ENCODE measurements at places on chromosomes 13 and 19. TPM values are rescaled to one million over a fixed set of nuclear protein-coding genes. Genes with fewer than 3 reads are reported as not detected.

The KLK11 gene
- polyA plus RNA-seq, result 12.8 TPM

- DNase-seq, result no peak
- no peaks in the 10 kb centered on the region for H3K27me3 ChIP-seq
- H3K27ac ChIP-seq, result no peak overlapping the region
- no peaks in the 10 kb centered on the region for H3K4me1 ChIP-seq
Measured at GRCh38 chr19:31803835-31804446, 454.7 kb upstream of the TSHZ3 start.

GRCh38 chr19:13058951-13059660 is 43.6 kb downstream of the LYL1 start:
- H3K4me3 ChIP-seq, result no peak overlapping the region
- peaks cover 5% of the 10 kb centered on the region for H3K36me3 ChIP-seq
- DNase-seq, result no peak
- no peaks in the 10 kb centered on the region for H3K27me3 ChIP-seq
- H3K27ac ChIP-seq, result no peak overlapping the region
- H3K4me1 ChIP-seq, result peaks cover 52% of the 10 kb centered on the region

The SPRY2 gene
- 15.3 TPM for polyA plus RNA-seq

DNA sequence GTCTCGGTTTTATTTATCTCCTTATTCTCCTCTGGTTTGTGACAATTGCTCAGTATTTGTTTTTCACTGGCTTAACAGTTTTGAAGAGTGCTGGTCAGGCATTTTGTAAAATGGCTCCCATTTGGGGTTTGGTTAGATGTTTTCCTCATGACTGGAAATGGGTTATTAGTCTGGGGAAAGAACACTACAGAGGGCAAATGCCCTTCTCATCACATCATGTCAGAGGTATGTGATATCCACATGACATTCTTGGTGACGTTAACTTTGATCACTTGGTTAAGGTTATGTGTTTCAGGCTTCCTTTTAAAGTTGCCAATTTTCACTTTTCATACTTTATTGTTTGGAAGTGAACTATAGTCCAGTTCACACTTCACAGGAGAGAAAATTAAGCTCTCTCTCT is 74.8 kb upstream of the KLHL1 start:
- no peaks in the 10 kb centered on the region for H3K27me3 ChIP-seq
- no peak overlapping the region for H3K27ac ChIP-seq
- DNase-seq, result no peak
- H3K36me3 ChIP-seq, result no peaks in the 10 kb centered on the region
- no peak overlapping the region for H3K4me3 ChIP-seq
- H3K4me1 ChIP-seq, result no peaks in the 10 kb centered on the region

- no peak for DNase-seq
- H3K36me3 ChIP-seq, result peaks cover 9% of the 10 kb centered on the region
- no peak overlapping the region for H3K4me3 ChIP-seq
- H3K4me1 ChIP-seq, result peaks cover 6% of the 10 kb centered on the region
Measured at GRCh38 chr13:32334671-32335070, 19.4 kb downstream of the BRCA2 start.

DNA sequence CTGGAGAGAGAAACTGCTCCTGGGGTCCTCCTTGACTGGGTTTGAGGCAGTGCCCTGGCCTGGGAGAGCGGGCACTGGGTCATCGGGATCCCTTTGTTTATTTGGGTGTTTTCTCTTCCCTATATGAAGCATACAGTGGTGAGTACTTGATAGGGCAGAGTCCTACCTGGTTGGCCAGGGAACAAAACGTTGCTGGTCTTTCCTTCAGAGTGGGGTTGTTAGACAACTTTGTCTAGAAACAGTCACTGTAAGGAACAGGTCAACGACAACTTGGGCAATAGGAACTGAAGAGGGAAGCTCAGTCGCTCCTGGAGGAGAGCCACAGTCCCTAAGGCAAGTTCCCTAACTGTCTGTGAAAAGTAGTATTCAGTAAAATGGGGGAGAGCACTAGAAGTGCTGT is 550 bp upstream of the OLFM4 start:
- no peaks in the 10 kb centered on the region for H3K27me3 ChIP-seq
- no peak overlapping the region for H3K27ac ChIP-seq
- no peaks in the 10 kb centered on the region for H3K4me1 ChIP-seq
- no peak overlapping the region for H3K4me3 ChIP-seq
- no peak for DNase-seq

The RFPL4AL1 gene
- not detected for polyA plus RNA-seq

DNA sequence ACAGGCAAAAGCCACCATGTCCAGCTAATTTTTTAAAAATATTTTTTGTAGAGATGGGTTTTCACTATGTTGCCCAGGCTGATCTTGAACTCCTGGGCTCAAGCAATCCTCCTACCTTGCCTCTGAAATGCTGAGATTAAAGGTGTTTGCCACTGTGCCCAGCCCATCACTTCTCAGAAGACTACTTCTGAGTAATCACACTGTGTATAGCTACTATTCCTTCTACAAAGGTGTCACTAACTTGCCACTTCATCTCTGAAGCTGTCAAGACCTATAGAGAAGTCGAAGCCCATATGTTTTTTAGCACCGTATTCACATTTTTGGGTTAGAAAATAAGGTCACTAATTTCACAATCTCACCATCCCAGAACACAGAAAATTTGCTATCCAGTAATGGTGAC is 36.0 kb upstream of the FNDC3A start:
- no peaks in the 10 kb centered on the region for H3K27me3 ChIP-seq
- H3K36me3 ChIP-seq, result no peaks in the 10 kb centered on the region
- no peaks in the 10 kb centered on the region for H3K4me1 ChIP-seq
- DNase-seq, result no peak
- H3K27ac ChIP-seq, result no peak overlapping the region
- no peak overlapping the region for H3K4me3 ChIP-seq

DNA sequence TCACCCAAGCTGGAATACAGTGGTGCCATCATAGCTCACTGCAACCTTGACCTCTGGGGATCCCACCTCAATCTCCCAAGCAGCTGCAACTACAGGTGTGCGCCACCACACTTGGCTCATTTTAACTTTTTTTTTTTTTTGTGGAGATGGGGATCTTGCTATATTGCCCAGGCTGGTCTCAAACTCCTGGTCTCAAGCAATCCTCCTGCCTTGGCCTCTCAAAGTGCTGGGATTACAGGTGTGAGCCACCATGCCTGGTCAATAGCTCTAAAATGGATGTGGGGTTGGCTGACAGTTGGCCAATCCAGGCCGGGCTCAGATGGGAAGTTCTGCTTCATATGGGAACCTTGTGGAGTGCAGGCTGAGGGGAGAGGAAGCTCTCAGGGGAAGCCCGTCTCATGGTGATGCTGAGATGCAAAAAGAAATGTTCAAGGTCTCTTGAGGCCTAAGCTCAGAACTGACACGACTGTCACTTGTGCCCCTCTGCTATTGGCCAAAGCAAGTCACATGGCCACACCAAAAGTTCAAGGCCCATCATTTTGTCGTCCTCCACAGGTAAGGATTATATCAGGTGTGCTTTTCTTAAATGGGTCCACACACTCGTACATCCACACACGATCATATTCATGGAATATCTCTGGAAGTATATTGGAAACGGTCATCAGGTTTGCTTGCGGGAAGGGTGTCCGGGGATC is 6.8 kb upstream of the KLC3 start:
- peaks cover 5% of the 10 kb centered on the region for H3K4me1 ChIP-seq
- H3K36me3 ChIP-seq, result no peaks in the 10 kb centered on the region
- H3K27ac ChIP-seq, result no peak overlapping the region

The UFM1 gene
- polyA plus RNA-seq, result 52.4 TPM

GRCh38 chr13:68970532-68970931 is 1137.1 kb upstream of the ATXN8OS start:
- DNase-seq, result no peak
- H3K4me1 ChIP-seq, result no peaks in the 10 kb centered on the region

The ZNF99 gene
- polyA plus RNA-seq, result not detected

- H3K27ac ChIP-seq, result no peak overlapping the region
- no peak overlapping the region for H3K4me3 ChIP-seq
- no peak for DNase-seq
Measured at GRCh38 chr13:46728777-46729176, 68.2 kb downstream of the ESD start.

The ANKRD10 gene
- polyA plus RNA-seq, result 34.5 TPM

The HPN gene
- polyA plus RNA-seq, result not detected

DNA sequence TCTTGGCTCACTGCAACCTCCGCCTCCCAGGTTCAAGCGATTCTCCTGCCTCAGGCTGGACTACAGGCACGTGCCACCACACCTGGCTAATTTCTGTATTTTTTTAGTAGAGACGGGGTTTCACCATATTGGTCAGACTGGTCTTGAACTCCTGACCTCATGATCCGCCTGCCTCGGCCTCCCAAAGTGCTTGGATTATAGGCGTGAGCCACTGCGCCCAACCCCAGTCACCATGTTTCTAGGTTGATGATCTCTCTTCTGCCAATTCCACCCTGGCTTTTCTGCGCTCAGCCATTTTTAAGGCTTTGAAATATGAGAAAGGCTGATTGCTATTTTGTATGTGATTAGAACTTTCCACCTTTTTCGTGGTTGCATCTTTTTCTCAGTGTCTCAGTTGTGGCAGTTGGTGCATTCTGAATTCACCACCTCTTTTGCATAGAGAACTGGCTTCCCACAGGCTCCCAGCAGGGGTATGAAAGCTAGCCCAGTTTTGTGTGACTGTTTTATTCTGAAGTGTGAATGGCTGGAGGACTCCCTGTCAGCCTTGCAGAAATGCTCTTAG is 15.5 kb downstream of the CEACAM1 start:
- no peak overlapping the region for H3K27ac ChIP-seq
- DNase-seq, result no peak
- no peaks in the 10 kb centered on the region for H3K36me3 ChIP-seq
- no peak overlapping the region for H3K4me3 ChIP-seq
- no peaks in the 10 kb centered on the region for H3K27me3 ChIP-seq

The ZNF274 gene
- 25.9 TPM for polyA plus RNA-seq

DNA sequence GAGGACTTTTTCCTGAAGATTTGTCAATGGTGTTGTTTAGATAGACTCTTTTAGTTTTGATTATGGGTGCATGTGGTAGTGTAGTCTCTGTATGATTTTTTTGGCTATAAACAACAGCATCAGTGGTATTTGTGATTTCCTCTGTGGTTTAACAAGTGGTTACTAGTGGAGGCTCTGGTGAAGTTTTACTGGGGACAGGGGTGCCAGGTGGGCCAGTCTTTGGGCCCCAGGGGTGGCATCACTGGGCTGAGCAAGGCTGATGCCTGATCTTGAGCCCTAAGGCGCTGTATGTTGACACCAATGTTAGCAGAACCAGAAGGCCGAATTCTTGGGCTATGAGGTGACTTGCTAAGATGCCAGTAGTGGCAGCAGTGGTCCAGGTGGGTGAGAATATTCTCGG is 811.4 kb downstream of the DACH1 start:
- no peaks in the 10 kb centered on the region for H3K27me3 ChIP-seq

GRCh38 chr19:13781547-13781946 is 7.3 kb downstream of the C19orf53 start:
- H3K4me3 ChIP-seq, result no peak overlapping the region
- DNase-seq, result no peak
- H3K36me3 ChIP-seq, result peaks cover 21% of the 10 kb centered on the region
- no peaks in the 10 kb centered on the region for H3K27me3 ChIP-seq
- no peak overlapping the region for H3K27ac ChIP-seq
- peaks cover 13% of the 10 kb centered on the region for H3K4me1 ChIP-seq

DNA sequence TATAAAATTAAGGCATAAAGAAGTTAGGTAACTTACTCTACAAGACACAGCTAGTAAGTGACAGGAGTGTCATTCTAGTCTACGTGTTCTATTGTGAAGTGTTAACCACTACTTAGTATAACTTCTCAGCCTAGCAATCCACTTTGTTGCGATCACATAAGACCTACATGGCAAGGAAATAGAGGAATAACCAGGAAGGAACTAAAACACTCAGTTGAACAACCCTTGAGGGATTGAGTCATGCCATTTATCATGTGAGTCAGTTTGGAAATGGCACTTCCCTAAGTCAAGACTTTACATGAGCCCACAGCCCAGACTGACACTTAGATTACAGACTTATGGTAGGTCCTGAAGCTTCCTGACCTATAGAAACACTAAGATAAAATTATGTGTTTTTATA is 279.5 kb upstream of the PCDH20 start:
- H3K36me3 ChIP-seq, result no peaks in the 10 kb centered on the region
- no peaks in the 10 kb centered on the region for H3K4me1 ChIP-seq
- H3K27ac ChIP-seq, result no peak overlapping the region
- no peak overlapping the region for H3K4me3 ChIP-seq
- no peaks in the 10 kb centered on the region for H3K27me3 ChIP-seq

DNA sequence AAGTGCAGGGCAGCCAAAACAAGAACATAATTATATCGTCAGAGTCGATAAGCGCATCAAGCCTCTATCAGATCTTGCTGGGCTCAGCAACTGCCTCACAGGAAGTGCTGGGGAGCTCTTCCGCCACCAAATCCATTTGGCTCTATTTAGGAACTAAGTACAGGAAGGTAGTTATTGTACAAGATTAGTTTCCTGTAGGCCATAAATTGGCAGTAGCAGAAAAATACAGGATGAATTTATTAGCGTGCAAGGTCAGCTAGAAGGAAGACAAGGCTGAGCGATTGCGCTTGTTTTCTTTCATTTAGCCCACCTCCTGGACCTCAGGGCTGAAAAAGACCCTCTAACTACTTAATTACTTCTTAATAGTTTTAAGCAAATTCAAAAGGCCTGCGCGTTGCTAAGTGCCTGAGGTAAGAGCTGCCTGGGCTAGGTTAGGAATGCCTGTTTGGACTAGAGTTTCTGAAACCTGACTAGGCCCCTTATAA is 118.5 kb downstream of the IRS2 start:
- H3K27ac ChIP-seq, result no peak overlapping the region
- no peaks in the 10 kb centered on the region for H3K27me3 ChIP-seq
- no peak for DNase-seq

DNA sequence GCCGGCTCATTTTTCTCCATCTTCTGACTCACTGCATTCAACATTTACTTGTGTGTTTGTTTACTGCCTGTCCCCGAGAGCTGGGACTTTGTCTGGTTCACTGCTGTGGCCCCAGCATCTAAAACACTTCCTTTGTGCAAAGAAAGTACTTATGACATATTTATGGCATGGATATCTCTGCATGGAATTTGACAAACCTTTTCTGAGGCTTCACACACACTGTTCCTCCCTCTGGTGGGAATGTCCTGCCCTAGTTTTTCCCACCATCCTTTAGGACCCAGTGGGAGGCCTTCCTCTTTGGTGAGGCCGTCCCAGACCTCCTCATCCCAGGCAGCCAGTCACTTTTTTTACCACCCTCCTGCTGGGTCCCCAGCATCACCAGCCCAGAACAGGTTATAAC is 1.4 kb upstream of the SRRM5 start:
- H3K27ac ChIP-seq, result no peak overlapping the region
- H3K4me3 ChIP-seq, result no peak overlapping the region
- no peak for DNase-seq
- peaks cover 19% of the 10 kb centered on the region for H3K4me1 ChIP-seq
- peaks cover 12% of the 10 kb centered on the region for H3K36me3 ChIP-seq
- H3K27me3 ChIP-seq, result no peaks in the 10 kb centered on the region

- no peak for DNase-seq
- H3K4me1 ChIP-seq, result peaks cover 6% of the 10 kb centered on the region
- no peak overlapping the region for H3K4me3 ChIP-seq
- no peaks in the 10 kb centered on the region for H3K27me3 ChIP-seq
Measured at GRCh38 chr13:40480012-40480914, 186.2 kb downstream of the FOXO1 start.

The TPTE2 gene
- polyA plus RNA-seq, result not detected
